ENCODE measurements at places on chromosomes 2 and 18.

GRCh38 chr2:196745711-196746110 lies 53.8 kb downstream of the GTF3C3 start:
- no peak for DNase-seq

DNA sequence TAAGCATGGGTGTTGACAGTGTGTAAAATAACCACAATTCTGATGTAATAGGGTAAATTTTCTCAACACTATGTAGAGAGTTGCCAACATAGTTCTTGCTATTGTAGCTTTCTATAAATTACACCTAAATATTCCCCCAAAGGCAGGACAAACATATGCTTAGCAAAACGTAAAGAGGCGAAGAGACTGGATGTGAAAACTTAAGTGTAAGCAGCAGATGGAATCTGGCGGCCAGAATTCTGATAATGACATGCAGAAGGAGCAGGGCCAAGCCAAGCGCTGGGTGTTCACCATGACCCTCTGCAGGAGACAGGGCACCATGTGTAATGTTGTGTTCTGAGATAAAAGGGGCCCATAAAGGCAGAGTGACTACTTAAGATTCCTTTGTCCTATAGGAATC lies 105.2 kb upstream of the ZNF521 start:
- no peak for DNase-seq

GRCh38 chr18:32303400-32303799 lies 113.6 kb downstream of the MEP1B start:
- DNase-seq: no peak

- DNase-seq: no peak
Observed at GRCh38 chr2:216188956-216189355, 79.8 kb downstream of the XRCC5 start.
